ENCODE measurements at places on chromosomes 16 and 17.

GRCh38 chr17:57488856-57489255 lies 232.5 kb downstream of the MSI2 start:
- DNase-seq, result no peak

GRCh38 chr17:74601944-74602572 lies 10.0 kb upstream of the CD300LD start:
- DNase-seq, result no peak

- DNase-seq, result no peak
Observed at GRCh38 chr17:45977506-45977824, 21.6 kb upstream of the STH start.

GRCh38 chr17:29048440-29049368 lies 5.8 kb downstream of the PIPOX start:
- no peak for DNase-seq

- DNase-seq, result no peak
Observed at GRCh38 chr16:16150117-16150877, 73.0 kb downstream of the ABCC6 start.

DNA sequence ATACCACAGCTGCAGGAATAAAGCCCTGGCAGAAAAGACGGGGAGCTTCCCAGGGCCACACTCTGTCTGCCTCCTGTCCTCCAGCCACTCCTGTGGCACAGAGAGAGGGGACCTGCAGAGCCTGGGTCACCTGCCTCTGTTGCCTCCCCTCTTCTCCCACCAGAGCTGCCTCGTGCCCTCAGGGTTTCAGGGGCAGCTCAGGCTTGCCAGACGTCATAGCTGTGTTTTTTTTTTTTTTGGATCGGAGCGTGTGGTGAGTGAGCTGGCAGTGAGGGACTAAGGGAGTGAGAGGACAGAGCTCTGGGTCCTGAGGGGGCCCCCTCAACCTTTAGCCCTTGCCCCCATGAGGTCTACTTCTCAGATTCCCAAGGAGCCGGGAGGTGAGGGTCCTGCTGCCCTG lies 2.1 kb downstream of the PIK3R6 start:
- no peak for DNase-seq

GRCh38 chr16:3656491-3657468 lies 2.3 kb downstream of the DNASE1 start:
- no peak for DNase-seq

- no peak for DNase-seq
Observed at GRCh38 chr16:57324749-57325148, 33.8 kb upstream of the CCL22 start.

- DNase-seq, result peak; percentile 89
Observed at GRCh38 chr16:67961551-67961957, 6.9 kb downstream of the SLC12A4 start.

DNA sequence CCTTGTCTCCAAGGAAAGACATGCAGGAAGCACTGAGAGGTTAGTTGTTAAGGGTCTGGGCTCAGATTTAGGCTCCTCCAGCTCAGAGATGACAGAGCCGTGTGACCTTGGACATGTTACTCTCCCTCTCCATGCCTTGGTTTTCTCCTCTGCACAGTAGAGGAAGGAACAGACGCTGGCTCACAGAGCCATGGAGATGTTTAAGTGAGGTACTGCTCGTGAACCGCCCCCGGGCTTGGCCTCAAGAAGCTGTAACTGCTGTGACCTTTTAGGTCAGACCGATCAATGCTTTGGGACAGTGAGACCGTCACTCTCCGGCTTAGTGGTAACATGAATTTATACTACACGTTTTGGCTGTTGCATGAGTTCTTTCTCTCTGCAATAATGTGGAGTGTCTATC lies 197.4 kb downstream of the C16orf95 start:
- DNase-seq, result no peak

All from NCI-H774 (cell line).